ENCODE measurements at places on chromosomes 2 and 18.

GRCh38 chr2:150404147-150404546, 83.3 kb downstream of the RND3 start:
- DNase-seq = no peak

DNA sequence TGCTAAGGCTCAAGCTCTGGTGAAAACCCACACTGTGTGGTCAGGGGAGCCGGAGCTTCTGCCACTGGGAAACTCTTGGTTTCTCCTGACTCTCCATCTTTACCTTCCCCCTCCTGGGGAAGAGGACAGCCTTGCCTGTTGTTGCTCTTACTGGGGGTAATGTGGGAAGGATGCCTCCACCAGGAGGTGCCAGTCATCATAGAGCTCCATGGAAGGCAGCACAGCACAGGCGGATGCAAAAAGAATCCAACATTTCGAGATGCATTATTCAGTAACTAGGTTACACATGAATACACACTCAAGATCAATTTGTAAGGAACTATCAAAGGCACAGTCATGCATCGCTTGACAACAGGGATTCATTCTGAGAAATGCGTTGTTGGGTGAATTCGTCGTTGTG, 322.6 kb downstream of the AFF3 start:
- DNase-seq = no peak

DNA sequence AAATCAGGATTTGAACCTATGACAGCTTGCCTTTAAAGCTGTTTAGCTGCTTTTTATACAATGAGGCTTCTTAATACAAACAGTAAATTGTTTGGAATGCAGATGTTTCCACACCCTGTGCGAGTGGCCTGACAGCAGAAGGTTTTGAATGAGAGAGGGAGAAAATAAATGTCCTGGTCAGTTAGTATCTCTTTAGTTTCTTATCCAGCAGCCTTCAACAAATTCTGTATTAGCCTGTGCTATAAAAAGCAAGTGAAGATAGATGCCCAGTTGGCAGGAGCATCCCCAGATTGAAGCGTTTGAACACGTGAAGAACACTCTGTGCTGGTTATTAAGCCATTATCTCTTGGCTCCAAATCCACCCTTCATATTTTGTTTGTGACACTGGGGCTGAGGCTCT, 70.6 kb downstream of the CERS6 start:
- DNase-seq = no peak

- no peak for DNase-seq
Observed at GRCh38 chr2:172953970-172954852, 121.4 kb upstream of the MAP3K20 start.

DNA sequence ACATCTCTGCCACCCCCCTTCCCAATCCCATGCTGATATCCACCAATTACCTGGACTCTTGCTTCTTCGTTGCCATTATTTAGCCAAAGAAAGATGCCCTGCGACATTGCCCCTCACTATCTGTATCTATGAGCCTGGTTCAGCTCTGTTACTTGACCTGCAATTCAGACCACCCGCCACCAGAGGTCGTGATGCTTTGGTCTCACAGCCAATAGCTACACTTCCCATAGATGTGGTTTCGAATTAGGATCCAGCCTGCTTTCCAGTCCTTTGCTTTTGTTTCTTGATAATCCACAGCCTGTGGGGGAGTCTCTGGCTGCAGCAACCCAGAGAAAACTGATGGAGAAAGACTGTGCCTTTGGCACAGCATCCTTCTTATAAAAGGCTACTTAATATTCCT, 239.4 kb downstream of the KLHL29 start:
- no peak for DNase-seq

DNA sequence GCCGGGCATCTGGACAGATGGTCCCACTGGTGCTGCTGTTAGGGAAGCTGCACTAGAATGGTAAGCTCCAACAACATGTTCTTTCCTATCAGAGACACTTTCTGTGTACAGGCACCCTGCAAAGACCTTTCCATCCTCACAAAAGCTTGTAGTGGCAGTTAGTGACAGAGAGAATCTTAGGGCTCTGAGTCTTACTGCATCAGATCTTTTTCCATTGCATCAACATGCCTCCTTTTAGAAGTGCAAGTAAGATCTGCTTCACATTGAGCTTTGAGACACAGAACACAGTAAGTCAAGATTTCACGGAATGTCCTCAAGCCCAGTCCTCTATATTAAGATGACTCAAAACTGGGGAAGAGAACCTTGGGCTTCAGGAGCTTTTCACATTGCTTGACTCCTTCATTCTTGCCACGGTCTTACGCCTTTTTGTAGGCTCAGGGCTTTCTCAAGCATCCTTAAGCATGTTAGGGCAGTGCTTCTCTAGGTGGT, 52.6 kb downstream of the ARL4C start:
- no peak for DNase-seq

GRCh38 chr2:207073412-207073800, 92.3 kb downstream of the KLF7 start:
- no peak for DNase-seq

GRCh38 chr18:79378536-79379250, 17.0 kb upstream of the NFATC1 start:
- DNase-seq = peak; percentile 65

GRCh38 chr18:13562494-13563029, 163.8 kb downstream of the FAM210A start:
- peak; percentile 55 for DNase-seq

DNA sequence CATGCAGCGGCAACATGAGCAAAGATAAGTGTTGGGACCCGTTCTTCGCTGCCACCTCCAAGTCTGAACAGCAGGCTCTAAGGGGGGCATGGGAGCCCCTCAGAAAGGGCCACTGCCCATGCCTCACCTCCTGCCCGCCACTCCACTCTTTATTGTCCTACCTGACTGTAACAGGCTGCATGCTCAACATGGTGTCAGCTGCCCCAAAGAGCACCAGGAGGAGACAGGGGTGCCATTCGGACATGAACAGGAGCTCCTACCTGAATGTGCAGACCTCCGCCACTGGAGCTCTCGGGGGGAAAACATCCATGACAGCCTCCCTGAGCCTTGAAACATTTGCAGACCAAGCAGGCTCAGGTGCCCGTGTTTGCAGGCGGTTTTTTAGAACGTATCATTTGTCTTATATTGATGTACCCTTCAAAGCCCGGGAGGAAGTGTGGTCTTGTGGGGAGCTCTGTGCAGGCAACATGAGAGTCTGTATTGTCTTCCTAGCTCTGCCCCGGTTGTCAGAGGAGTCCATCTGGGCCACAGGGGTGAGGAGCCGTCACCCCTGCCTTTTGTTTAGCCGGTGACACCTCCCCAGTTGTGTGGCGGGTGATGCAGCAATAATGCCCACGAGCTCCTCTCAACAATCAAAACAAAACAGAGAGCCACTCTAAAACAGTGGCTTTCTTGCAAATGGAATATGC, 35.1 kb upstream of the CD8A start:
- no peak for DNase-seq

DNA sequence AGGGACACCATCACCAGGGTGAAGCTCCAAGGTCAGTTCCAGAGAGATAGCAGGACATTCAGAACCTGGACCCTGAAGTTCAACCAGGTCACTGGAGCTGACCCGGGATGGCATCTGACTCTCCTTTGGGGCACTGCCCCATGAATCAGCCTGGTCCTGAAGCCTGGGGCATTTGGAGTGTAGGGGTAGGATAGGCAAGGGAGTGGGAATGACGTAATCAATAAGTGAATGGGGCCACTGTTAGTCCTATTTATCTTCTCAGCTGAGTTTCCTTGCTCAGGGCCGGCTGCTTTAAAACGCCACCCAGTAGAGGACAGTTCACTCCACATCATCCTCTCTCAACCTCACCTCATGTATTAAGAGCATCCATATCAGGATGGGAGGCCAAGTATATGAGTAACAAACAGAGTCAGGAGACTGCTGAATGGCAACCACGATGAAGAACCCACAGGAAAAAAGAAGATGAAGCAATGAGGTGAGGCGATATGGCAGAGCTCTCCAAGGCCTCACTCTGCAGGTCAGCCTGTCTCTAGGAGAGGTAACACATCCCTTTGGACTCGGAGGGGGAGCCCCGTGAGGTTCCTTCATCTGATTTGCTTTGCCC, 1.8 kb upstream of the RFX8 start:
- no peak for DNase-seq

GRCh38 chr18:12839057-12839525, 44.9 kb downstream of the PTPN2 start:
- no peak for DNase-seq

DNA sequence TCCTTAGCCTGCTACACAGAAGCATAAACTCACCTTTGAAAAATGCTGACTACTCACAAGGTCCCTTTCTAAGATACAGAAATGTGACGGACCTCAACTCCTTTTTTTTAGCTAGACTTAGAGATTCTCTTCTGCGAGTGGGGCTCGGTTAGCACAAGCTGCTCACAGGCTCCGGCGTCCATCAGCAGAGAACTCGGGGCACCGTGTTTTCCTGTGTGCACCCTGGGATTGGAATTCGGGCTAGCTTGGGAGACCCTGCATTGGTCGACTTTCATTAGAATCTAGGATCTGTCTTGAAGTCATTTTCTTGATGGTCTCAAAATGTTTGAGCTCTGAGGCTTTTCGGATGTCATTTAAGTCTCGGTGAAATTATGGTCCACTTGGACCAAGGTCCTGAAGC, 191.2 kb downstream of the GBX2 start:
- no peak for DNase-seq

- DNase-seq = no peak
Observed at GRCh38 chr2:44965684-44966083, 24.2 kb downstream of the SIX3 start.
